ENCODE measurements at places on chromosomes 13 and 19. TPM values are rescaled to one million over a fixed set of nuclear protein-coding genes. Genes with fewer than 3 reads are reported as not detected.

DNA sequence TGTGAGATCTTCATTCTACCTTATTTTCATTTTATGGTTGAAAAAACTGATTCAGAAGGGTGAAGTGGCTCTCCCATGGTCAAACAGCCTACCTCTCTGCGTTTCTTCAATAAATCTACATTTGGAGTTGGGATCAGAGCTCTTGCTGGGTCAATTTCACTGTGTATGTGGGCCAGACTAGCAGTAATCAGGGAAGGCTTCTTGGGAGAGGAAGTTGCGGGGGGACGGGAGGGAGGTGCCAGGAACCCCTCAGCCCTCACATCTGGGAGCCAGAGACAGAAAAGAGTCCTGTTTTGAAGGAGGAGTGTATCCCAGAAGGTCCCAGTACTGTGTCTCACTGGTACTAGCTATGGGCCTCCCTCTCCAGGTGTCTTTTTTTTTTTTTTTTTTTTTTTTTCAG, 934 bp downstream of the KXD1 start:
- DNase-seq = no peak

DNA sequence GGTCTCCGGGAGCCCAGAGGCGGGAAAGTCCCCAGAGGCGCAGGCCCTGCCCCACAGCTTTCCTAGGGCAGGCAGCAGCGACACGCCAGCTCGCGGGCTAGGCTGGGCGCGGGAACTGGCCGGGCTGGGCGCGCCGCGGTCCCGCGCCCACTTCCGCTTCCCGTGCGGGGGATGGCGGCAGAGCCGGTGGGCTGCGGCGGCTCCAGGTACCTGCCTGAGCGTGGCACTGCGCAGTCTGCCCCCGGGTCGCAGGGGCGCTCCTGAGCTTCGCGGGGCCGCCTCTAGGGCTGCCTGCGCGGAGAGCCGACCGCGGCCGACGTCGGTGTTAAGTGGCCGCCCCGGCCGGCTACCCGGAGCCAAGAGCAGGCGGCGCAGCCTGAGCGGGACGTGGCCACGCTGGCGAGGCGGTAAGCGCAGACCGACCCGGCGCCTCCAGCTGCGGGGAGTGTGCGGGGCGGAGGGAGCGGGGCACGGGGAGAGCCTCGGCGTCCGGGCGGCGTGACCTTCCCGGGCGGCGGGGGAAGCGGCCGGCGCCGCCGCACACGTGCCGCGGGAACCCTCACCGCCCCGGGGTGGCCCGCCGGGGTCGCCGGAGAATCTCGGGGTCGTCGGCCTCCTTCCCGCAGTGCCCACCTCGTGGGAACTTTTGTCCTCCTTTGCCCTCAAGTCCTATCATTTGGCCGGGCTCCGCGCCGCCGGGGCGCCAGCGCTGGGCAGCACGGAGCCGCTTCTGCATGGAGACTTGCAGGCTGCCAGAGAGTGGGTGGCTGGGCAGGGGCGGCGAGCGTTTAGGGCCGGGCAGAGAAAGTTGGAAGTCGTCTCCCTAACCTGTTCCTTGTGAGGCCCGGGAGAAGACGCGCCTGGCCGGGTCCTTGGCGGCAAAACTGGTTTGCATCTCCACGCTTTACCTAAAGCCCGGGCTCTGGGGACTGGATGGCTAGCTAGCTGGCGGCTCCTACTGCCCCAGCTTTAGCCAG, 31.4 kb upstream of the MPHOSPH8 start:
- no peak for DNase-seq

DNA sequence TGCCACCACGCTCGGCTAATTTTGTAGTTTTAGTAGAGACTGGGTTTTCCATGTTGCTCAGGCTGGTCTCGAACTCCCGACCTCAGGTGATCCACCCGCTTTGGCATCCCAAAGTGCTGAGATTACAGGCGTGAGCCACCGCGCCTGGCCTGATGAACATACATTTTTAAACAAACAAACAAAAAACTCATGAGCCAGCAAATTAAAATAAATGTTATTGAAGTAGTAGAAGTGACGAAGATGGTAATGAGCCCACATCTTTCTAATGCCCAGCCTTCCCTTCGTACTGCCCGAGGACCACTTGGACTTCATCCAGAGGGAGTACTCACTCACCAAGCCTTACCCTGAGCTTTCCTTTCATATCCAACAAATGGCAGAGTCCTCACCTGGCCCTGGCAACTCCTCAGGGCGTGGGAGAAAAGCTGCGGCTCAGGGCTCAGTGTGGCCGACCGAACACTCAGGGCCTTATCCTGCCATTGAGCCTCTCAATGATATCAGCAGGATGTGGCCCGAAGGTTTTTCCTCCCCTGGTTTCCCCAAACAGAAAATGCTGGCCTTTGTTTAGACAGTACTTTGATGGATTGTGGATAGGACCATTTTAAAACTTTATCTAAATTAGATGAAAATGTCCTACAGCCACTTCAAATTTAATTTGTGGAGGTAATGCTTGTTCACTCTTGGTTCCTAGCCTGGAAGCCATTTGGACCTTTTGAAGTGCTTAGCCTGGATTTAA, 22.8 kb upstream of the ABCC4 start:
- DNase-seq = no peak

- DNase-seq = no peak
These were observed 71.6 kb downstream of the KL start for GRCh38 chr13:33087790-33088189.

DNA sequence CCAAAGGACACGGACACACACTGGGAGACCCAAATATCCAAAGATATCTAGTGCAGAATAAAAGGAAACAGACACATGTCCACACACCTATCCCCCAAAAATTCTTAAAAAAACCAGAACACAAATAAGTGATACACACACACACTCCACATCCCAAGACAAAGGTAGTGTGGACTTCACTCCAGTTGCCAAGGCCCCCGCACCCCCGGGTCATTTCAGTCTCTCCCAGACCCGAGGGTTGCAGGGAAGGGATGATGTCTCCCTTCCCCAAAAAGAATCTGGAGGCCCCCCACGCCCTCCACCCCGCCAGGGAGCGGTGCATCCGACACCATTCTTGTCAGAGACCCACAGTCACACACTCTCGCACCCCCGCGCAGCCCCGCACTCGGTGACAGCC, 407 bp downstream of the DPF1 start:
- DNase-seq = no peak

Gene PTPRH
- 1.3 TPM for total RNA-seq

Gene ZNF285
- 2.8 TPM for total RNA-seq

Gene APLP1
- total RNA-seq = not detected

Gene TEX26
- total RNA-seq = not detected

Gene SPRY2
- 24.0 TPM for total RNA-seq

Data from esophagus squamous epithelium (tissue), 5 donors.